ENCODE measurements at places on chromosomes 6 and 20.

DNA sequence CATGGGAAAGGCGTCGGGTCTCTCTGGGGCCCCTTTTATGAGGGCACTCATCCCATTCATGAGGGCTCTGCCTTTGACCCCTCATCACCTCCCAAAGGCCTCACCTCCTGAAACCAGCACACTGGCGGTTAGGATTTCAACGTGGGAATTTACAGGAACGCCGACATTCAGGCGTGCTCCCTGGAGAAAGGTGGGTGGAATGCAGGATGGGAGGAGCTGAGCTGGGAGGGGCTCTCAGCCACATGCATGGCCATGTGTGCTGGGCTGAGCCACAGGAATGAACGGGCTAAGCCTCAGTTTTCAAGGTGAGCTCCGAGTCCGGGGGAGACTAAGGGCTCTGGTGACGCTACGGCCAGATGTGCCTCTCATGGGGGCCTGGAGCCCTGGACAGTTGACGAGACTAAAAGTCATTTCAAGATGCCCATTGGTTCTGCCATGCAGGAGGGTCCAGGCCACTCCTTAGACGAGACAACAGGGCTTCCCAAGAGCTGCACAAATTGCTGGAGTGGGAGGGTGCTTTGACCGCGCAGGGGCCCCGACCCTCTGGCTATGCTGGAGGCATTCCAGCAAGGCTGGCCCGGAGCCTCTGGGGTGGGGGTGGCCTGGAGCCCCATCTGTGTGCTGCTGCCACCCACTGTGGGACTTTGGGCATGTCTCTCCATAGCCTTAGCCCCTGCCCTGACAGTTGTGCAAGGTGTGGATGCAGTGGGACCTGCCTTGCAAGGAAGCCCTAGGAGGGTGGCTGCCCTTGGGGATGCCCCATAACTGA, 3.8 kb upstream of the ARFGAP1 start:
- DNase-seq: no peak

- DNase-seq: no peak
Measured at GRCh38 chr20:48339190-48339985, 488.4 kb downstream of the PREX1 start.

DNA sequence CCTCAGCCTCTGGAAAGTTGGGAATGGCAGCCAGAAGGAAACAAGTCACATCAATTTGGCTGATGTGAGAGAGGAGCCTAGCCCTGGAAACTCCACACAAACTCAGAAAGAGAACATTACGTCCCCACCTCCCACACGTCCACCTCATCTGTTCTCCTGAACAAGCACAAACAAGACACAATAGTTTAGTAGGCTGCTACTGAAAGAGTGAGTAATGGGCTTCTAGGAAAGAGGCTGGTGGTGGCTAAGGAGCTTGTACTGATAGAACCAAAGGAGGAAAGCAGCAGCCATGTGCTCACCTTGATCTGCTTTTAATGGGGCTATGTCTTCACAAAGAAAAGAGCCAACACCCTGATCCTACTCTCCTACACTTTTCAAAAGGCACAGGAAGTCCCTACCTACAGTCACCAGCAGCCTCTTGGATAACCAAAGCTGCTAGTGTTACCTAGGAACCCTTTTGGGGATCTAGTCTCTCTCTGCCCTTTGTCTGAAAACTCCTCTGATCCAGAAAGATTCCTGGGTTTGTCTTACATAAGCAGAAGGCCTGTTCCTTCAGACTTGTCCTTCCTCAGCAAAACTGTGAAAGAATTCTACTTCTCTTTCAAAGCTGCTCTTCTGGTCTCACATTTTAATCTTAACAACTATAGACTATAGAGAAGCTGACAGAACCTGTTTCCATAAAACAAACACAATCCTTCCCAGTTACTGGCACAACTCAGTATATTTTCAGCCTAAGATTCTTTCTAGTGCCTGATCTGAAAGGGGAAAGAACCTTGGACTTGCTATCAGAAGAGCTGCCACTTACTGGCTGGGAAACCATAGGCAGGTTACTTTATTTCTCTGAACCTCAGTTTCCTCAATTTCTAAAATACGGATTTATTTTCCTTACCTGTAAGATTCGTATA, 3.1 kb downstream of the PLAGL2 start:
- DNase-seq: no peak

DNA sequence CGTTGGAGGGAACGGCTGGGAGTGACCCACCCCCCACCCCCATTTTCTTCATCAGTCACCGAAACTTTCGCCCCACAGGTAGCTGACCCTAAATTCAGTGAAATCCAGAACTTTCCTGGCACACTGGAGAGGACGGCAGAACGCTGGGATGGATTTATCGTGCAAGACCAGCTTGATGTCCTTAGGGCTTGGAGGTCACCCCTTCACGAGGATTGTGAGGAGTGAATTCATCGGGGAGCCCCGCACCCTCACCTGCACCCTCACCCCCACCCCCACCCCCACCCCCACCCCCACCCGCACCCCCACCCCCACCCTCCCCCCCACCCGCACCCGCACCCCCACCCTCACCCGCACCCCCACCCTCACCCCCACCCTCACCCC, 13.3 kb upstream of the TCFL5 start:
- DNase-seq: no peak

DNA sequence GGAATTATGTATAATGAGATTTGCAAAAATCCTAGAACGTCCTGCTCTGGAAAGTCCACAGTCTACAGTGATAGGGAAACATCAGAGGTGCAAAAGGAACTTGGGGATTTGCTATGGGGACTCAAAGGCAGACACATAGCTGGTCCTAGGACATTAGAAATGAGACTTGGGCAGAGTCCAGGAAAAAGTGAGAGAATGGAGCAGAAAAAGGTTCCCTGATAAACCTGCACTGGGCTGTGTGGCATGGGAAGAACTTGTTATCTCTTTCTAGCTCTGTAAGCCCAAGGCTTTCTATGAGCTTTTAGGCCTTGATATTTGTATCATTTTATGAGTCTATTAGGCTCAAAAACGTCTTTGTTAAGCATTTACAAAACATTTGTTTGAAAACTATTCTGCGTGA, 15.2 kb downstream of the PRND start:
- no peak for DNase-seq

DNA sequence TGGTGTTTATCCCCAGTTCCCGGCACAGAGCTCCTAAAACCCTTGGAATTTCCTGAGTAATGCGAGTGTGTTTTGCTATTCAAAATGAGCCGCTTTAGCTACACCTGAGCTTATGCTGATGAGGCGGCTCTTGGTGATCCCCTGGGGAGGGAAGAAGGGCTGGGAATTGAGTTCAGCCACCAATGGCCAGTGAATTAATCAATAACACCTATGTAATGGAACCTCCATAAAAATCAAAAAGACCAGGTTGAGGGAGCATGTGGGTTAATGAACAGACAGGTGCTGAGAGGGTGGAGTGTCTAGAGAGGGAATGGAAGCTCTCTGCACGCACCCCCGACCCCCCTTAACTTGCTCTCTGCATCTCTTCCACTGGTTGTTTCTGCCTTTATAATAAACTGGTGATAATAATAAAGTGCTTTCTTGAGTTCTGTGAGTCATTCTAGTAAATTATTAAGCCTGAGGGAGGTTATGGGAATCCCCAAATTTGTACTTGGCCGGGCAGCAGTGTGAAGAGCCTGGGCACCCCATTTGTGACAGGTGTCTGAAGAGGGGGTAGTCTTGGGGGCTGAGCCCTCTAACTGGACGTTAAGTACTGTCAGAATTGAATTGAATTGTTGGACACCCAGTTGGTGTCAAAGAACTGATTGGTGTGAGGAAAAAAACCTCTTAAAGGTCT, 24.6 kb upstream of the SERPINB1 start:
- DNase-seq: no peak

GRCh38 chr20:63736893-63737694, 630 bp downstream of the LIME1 start:
- DNase-seq: peak; percentile 76

GRCh38 chr20:25081730-25082497, at the start of gene VSX1:
Gene VSX1, minus strand, starts transcription at chr20:25082141. Its CDS starts 45 bp downstream, at chr20:25082096.
- peak; percentile 66 for DNase-seq

GRCh38 chr20:57991211-57991881, 237.1 kb downstream of the ANKRD60 start:
- DNase-seq: no peak

GRCh38 chr6:50030777-50031562, 9.2 kb upstream of the DEFB110 start:
- no peak for DNase-seq

- no peak for DNase-seq
Measured at GRCh38 chr20:51202304-51202703, 179.4 kb upstream of the KCNG1 start.

DNA sequence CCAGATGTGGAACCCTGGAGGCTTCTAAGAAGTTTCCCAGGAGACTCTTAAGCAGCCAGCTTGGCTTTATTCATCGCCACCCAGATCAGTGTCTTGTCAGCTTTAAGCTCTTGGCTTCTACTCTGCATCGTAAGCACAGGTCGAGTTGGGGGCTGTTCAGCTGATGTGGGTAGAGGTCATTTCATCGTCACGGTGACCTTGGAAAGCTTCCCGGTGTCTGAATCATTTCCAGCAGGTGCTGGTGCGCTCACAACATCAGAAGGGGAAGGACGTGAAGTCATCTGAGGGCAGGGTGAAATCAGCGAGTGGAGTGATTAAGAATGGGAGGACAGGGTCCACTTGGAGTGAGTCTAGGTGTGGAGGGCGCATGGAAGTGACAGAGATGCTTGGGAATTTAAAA, 112.6 kb downstream of the SASH1 start:
- DNase-seq: no peak

DNA sequence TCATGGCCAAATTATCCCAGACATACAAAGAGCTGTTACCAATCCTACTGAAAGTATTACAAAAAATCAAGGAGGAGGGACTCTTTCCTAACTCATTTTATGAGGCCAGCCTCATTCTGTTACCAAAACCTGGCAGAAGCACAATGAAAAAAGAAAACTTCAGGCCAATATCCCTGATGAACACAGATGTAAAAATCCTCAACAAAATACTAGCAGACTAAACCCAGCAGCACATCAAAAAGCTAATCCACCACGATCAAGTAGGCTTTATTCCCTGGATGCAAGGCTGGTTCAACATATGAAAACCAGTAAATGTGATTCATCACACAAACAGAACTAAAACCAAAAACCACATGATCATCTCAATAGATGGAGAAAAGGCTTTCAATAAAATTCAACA, 109.2 kb downstream of the C6orf118 start:
- DNase-seq: no peak

DNA sequence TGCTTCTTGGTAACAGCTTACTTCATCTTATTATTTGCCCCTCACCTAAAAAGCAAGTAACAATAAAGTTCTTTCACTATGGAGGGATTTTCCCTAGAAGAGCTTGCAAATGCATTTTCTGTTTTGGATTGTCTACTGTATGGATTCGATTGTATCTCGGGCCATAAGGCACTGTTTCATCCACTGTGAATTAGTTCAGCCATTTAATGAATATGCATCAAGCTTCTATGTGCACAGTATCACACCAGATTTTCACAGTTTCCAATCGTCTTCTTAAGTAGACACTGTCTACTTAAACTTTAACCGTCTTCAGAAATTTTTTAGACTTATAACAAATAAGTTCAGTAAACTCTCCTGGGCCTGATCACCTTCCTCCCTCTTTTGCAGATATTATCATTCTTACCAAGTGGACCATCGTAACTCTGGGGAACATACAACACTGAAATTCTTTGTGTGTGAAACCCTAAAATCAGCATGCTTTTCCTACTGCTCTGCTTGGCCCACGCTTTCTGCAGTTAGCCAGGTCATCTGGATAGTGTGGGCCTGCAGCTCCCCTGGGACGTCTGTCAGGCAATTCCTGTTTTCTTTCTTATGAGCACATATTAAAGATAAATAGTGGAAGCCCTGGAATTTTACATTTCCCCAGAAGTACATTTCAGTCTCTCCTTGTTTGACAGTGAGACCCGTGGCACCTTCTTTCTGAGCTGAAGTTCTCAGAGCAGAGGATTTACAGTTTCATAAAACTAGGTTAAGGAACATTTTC, 136.5 kb upstream of the PDE10A start:
- DNase-seq: no peak

DNA sequence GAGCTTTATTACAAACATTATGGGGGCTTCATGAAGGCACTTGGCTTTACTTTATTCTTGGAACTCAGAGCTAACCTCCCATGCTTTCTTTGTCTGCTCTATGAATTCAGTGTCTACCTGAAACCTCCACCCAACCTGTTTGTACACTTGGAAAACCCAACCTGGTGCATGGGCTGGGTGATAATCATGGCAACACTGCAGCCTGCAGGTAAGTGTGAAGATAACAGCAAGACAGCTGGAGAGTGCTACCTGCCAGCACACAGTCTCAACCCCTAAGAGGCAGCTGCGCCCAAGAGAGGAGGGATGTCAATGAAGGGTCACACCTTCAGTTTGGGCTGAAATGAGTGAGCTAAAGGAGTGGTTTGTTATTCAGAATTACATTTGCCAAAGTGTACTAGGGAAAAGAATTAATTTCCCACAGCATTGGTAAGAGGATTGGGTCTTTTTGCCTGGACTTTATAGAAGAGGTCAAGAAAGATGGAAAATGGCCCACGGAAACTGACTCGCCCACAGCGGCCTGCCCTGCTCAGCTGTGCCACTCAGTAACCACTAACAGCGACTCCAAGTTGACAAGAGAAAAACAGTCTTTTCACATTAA, 24.4 kb downstream of the FOXQ1 start:
- no peak for DNase-seq

DNA sequence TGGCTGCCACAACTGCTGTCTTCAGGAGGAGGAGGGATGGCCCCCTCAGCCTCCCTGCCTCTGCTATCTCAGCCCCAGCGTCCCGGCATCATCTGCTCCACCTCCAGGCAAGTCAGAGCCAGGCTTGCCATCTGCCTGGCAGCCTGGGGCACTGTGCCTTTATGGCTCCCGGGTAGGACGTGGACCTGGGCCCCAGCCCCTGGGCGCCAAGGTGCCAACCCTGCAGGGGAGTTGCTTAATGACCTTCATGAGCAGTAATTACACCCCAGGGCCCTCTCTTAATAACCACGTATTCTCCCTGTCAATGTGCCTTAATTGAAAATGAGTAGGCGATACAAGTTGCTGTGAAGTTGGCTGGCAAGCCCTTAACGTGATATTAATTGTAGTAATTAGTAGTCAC, 122.1 kb upstream of the MLN start:
- DNase-seq: no peak

GRCh38 chr6:39197521-39197920, 31.8 kb downstream of the KCNK5 start:
- no peak for DNase-seq

GRCh38 chr6:170085475-170086401, 205.1 kb downstream of the DLL1 start:
- DNase-seq: peak; percentile 64
